ENCODE measurements at places on chromosomes 1 and 21.

GRCh38 chr1:161069731-161070270 is at the start of gene ARHGAP30:
Gene ARHGAP30, minus strand, starts transcription at chr1:161069891. Its CDS starts 267 bp downstream, at chr1:161069624.
- peak; percentile 90 for DNase-seq

DNA sequence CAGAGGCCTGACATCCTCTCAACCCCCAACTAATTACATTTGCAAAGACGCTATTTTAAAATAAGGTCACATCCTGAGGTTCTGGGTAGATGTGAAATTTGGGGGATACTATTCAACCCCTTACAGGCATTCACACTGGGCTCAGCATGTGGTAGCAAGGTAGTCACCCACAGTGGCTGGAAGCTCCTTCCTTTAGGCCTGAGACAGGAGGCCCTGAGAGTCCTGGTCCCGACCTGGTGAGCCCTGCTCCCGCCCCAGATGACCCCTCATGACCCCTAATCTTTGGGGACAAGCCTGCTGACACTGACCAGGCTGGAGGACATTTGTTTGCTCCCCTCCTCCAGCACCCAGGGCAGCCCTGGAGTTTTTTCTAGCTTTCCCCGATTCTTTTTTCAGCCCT is 225.9 kb downstream of the DYRK1A start:
- DNase-seq, result no peak

DNA sequence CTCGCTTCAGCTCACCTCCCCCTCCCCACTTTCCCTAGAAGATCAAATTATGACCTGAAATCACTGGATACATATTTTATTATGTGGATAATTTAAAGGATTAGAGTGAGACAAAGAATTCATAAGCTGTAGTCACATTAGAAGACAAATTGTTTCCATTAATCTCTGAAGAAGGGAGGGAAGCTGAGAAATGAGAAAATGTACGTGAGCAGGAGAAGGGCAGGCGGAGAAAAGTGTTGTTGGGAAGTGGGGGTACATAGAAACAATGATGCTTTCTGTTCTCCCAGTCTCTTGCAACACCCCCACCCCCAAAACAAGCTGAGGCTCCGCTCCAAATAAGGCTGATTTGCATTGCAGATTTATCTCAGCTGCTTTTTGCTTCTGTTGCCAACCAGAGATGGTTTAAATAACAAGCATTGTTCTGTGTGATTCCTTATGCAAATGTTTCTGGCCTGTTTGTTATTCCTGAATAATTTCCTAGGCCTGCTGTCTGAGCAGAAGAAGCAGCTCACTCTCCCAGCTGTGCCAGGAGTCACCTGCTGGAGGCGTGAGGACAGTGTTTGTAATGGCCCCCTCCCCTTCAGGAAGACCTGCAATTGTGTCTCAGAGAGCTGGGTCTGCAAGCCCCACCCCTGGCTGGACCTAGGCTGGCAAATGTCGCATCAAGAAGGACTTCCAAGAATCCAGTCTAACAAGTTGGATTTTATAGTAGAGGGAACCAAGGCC is 121.8 kb upstream of the TNR start:
- DNase-seq, result no peak

- no peak for DNase-seq
Observed at GRCh38 chr1:88350648-88351047, 333.4 kb upstream of the PKN2 start.

- no peak for DNase-seq
Observed at GRCh38 chr1:201551877-201552731, 13.2 kb downstream of the NAV1 start.

GRCh38 chr1:43293896-43294760 is 6.7 kb upstream of the TIE1 start:
- DNase-seq, result no peak

DNA sequence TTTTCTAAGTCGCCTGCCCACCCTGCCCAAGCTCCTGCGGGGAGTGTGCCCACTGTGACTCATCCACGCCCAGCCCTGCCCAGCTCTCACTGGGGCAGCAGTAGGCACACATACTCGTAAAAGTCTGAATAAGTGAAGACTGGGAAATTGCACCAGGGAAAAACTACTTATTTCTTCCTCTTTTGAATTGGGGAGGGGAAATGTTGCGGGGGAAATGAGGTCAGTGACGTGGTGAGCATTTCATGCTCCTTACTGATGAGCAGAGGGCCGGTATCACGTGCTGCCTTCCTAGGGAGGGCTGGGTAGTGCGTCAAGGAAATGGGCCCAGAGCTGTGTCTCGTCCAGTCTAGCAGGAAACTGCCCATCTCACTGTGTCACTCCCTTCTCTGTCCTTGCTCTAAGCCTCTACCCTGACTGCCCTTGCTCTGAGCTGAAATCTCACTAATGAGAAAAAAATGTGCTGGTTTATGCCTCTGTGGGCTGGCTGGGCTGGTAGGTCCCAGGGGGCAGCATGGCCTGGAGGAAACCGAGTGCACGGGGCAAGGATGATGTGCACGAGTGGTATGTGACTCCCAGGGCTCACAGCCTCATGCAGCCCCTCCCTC is 13.5 kb upstream of the TNFRSF1B start:
- DNase-seq, result peak; percentile 47

DNA sequence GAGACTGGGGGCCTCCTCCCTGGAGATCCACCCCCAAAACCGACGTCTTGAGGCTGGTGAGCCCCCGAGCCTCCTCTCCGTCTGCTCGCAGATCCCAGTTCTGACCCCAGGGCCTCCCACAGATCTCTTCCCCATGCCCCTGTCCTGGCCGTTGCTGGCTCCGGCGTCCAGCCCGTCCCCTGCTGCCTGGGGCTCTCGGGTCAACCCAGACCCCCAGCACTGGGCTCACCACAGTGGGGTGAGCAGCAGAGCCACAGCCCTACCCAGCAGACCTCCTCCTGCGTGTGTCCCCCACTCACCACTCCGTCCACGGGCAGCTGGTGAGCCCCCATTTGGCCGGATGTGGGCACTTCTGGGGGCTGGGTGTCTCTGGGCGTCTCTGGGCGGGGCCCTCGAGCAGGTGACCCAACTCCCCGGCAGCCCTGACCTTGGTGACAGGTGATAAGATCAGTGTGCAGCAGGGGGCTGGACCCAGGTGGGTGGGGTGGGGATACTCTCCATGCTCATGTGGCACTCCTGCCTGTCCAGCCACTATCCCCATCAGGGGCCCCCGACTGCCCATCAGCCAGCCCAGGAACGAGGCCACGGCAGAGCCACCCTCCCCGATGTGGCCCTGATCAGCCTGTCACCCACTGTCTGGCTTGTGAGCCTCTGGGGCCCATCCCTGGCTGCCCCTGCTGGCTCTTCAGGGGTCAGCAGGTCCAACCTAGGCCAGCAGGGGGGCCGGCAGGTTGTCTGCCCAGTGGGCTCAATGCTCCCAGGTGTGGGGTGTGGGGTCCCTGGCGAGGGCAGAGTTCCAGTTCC is 709 bp downstream of the TNFRSF14 start:
- peak; percentile 48 for DNase-seq

- DNase-seq, result no peak
Observed at GRCh38 chr1:207070811-207071210, 17.7 kb downstream of the PFKFB2 start.

- DNase-seq, result peak; percentile 25
Observed at GRCh38 chr21:42478504-42478903, 17.5 kb downstream of the RSPH1 start.

- DNase-seq, result no peak
Observed at GRCh38 chr21:32003411-32003810, 130.6 kb downstream of the HUNK start.

DNA sequence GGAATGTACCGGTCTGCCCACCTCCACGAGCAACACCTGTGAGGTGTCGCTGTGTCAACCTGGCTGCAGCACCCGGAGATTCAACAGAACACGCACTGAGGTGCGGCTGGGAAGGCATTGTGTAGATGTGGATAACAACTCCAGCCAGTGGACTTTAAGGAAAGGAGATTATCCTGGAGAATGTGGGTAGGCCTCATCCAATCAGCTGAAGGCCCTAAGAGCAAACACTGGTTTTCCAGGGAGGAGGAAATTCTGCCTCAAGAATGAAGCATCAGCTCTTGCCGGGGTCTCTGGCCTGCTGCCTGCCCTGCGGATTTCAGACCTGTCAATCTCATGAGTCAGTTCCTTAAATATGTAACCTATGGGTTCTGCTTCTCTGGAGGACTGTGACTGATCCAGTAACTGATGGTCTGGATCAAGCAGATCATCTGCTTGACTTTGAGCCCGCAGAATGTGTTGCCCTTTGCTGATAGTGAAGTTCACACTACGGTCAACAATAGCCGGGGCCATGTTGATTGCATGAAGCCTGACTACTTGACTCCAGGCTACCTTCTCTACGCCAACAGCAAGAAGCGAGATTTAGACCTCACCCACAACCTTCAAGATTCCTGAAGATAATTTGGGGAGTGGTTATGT is 15.9 kb upstream of the PRDM15 start:
- DNase-seq, result no peak

DNA sequence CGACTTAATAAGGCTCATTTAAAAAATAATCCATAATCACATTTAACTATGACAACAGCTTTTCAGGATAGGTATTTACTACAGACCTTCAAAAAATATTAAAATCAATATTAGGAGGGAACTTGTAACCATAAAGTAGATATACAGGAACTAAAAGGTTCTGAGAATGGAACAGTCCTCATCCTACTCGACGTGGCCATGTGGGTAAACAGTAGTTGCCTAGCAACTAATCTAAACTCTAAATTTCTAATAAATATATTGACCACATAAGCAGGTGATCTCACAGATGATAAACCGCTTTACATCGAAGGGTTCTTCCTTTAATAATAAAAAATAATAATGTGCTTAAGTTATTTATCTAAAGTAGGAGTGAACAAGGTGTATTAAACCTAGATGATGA is 7.9 kb downstream of the AKT3 start:
- DNase-seq, result peak; percentile 31

GRCh38 chr1:212428496-212428895 is 4.2 kb upstream of the NENF start:
- no peak for DNase-seq

- DNase-seq, result no peak
Observed at GRCh38 chr1:153534226-153534924, 1.4 kb downstream of the S100A6 start.

DNA sequence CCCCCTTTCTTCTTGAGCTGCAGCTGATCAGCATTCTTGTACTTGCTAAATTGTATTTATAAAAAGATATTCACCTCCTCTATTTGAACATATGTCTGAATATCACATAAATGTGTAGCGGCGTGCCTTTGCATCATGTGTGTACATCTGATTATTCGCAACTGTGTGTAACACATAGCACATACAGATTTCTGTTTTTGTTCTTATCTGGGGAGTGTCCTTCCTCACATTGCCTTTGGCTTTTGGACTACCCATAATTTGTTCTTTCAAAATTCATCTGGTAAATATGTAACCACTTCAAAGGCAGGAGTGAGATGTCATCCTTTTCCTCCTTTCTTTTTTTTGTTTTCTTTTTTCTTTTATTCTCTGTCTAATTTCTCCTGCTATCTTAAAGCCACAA is 113.6 kb downstream of the PBX1 start:
- DNase-seq, result no peak

DNA sequence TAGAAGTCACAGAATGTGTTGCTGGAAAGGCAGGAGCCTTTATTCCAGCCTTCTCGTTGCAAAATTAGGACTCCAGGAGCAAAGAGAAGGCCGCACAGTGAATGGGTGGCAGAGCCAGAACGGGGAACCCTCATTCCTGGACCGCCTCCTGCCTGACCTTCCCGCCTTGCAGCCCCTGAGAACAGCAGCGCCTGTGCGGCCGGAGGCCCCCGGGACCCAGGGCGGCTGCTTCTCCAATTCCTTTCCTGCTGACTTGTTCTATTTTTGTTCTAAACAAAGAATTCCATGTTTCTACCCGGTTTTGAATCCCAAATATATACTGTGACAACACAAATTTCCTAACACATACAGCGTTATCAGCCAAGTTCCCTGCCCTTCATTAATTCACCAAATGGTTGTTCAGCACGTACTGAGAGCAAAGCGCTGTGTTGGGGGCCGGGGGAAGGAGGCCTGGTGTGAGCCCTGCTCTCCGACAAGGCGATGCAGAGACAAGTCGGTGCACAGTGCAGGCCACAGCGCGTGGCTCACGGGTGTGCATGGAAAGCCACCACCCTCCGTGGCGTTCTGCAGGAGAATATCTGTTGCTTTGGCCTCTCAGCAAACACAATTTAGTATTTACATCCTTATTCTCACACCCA is 31.9 kb upstream of the COL6A2 start:
- DNase-seq, result no peak

GRCh38 chr1:38050397-38051078 is 3.9 kb upstream of the POU3F1 start:
- no peak for DNase-seq

DNA sequence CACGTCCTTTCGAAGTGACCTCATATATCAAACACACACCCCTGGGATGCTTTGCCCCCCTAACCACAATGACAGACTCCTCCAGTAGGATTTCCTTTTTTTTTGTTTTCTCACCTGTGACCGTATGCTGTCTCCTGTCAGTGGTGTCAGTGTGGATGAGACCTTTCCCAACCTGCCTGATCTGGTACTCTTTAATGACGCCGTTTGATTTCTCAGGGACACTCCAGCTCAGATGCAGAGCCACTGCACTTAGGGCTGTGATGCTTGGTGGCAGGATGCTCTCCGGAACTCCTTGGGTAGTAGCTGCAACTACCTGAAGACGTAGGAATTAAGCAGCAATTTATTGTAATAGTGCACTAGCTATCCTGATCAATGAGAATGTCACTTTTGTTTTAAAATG is 212.6 kb downstream of the KCTD3 start:
- DNase-seq, result no peak

- DNase-seq, result no peak
Observed at GRCh38 chr1:228073857-228074545, 8.5 kb upstream of the ARF1 start.

GRCh38 chr1:115308969-115309368 is 29.1 kb downstream of the NGF start:
- no peak for DNase-seq

DNA sequence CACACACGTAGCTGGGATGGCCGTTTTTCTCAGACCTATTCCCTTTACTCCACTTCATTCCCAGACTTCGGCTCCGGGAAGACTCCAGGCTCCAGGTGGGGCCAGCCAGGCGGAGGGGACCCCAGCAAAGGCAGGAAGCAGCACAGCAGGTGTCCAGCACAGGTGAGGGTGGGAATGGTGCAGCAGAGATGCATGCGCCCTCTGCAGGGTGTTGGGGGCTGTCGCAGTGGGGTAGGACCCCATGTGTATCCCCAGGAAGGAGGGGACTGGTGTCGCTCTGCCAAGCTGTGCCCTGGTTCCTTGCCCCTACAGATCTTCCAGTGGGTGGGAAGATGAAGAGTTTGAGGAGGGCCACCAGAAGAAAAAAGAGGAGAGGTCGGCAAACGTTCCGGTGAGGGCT is 5.3 kb downstream of the TTC24 start:
- no peak for DNase-seq

- DNase-seq, result no peak
Observed at GRCh38 chr1:54970901-54971300, 9.5 kb upstream of the TMEM61 start.

DNA sequence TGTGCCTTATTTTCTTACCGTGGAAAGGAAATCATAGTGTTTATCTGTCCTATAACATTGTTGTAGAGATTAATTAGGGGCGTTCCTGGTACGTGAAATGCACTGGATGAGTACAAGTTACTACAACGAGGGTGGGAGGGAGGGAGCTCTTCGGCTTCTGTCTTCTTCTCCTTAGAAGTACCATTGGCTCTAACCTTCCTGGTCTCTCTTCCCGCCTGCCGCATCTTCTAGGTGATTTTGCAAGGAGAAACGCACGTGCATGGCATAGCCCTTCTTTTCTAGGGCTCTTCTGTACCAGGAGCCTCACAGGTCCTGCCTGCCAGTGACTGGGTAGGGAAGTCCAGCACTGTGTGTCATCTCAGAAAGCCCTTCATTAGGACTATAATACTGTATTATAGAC is 16.8 kb downstream of the SH3BP5L start:
- DNase-seq, result no peak
